ENCODE measurements at places on chromosomes 4 and X.

DNA sequence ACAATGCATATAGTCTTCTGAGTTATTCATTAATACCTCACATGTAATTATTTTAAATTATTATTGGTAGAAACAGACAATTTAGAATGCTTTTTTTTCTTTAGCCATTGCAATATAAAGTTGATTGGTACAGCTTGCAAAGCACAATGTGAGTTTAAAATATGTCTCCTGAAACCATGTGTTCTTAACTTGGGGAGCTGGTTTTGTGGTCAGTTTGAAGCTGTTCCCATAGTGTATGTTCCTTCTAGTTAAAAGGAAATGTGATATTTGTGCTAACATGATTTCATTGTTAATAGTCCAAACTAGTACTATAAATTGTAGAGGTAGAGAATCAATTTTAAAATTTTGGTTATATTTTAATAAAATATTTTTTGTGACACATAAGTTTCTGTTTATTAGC lies 247.2 kb downstream of the BMPR1B start:
- DNase-seq, result no peak

DNA sequence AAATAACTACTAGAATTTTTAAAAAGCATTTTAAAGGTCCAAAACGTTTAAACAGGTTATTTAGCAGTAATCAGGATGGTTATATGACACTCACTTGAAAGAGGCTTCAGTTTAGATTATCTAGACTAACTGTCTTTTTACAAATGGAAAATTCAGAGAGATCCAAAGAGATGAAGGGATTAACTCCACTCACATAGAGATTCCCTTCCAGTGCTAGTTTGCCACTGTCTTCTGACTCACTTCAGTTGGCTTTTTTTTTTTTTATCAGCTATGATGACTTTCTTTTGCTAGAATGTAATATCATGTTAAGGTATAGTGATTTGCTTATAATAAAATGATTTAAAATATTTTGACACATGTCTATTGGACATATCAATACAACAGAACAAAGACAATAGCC lies 43.8 kb downstream of the GALNT7 start:
- no peak for DNase-seq

DNA sequence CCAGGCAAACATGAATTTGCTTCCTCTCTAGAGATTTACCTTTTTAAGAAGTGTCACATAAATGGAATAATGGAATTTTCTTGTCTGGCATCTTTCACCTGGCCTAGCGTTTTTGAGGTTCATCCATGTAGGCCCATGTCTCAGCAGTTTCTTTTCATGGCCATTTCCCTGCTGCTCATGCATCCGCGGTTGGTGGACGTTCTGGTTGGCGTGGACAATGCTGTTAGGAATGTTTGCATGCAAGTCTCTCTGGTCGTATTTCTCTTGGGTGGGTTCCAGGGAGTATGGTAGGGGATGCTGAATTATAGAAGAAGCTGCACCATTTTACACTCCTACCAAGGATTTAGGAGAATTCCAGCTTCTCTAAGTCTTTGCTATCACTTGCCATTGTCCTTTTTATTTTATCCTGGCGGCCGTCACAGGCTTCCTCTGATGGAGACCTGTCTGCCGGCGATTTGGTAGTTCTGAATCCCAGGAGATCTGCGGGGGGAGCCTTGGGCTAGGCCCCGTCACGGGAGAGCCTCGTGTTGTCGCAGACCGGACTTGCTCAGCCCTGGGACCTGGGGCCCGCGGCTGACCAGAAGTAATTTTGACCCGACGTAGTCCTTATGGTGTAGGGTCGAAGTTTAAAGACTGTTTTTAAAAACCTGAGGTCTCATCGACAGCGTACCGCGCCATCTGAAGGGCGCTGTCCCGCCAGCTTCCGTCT lies 56.9 kb upstream of the TADA2B start:
- DNase-seq, result no peak

DNA sequence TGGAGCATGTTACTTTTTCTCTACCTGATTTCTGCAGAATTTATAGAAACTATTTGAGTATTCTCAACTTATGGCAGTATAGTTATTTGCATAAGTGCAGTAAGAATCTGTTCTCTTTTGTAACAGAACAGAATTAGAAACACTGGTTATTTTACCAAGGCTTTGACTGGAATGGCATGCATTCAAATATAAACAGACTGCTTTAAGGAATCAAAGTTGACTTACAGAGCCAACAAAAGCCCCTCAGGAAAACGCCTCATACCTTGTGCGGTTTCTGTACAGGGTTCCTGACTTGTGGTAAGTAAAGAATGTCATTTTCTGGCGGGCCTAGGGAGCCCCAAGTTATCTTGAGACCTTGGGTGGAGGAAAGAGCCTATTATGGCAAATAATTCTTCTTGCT lies 97.1 kb downstream of the GPR143 start:
- DNase-seq, result no peak

DNA sequence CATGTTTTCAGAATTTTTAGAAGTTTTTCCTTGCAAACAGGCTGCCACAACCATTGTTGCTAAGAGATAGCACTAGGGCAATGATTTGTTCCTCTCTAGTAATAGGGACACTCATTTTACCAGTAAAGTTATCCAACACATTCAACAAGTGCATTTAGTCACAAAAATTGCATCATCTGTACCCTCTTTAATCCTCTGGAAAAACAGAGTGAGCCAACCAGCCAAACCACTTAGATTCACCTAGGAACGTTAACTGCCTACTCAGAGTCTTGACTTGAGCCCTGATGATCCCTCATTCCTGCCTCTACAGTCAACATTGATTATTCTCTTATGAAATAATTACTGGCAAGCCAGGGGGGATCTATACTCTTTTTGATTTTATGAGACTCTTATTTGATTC lies 17.0 kb upstream of the ADGRA3 start:
- no peak for DNase-seq

Data from NCI-H748 treated with DMSO at 0.1 percent for 48 hours (cell line).